Esophagus squamous epithelium (tissue), 5 donors: ENCODE measurements at places on chromosomes 7 and 10.

- no peak for DNase-seq
Observed at GRCh38 chr7:157684157-157684908, 347.5 kb downstream of the DNAJB6 start.

- DNase-seq = no peak
Observed at GRCh38 chr10:110504111-110504735, 6.5 kb downstream of the DUSP5 start.

- DNase-seq = no peak
Observed at GRCh38 chr10:110919971-110920881, 822 bp downstream of the SHOC2 start.

- no peak for DNase-seq
Observed at GRCh38 chr10:90592638-90593302, 265.1 kb downstream of the HTR7 start.

DNA sequence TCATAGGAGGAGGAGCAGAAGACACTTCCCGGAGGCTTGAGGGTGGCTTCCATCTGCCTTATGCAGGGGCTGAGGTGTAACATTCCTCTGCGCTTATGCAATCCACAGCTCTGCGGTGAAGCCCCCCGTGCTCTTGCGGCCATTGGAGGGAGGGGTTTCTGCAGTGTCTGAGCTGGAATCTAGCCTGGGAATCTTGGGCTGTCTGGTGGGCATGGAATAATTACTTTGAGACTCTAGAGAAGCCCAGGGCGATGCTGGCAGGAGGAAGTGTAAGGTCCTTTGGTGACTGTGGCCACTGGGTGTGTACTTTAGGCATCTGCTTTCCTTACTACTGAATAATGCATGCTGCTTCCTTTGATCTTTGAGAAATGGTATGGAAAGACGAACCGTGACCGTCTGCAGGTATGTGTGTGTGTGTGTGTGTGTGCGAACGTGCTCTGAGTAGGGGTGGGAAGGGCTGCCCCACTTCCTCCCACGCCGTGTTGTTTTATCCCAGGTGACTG lies 181.0 kb downstream of the PRPF18 start:
- no peak for DNase-seq

DNA sequence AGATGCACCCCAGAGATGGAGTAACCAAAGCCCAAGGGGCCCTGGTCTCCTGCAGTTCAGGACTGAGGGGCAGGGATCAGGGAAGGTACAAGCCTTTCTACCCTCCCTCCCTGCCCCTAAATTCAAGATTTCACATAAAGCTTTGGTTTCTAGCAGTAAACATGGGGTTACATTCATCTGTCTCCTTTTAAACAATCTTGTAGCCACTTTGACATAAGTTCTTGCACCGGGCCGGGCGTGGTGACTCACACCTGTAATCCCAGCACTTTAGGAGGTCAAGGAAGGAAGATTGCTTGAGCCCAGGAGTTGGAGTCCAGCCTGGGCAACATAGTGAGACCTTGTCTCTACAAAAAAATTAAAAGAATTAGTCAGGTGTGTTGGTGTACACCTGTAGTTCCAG lies 4.0 kb upstream of the ACTR3C start:
- no peak for DNase-seq

DNA sequence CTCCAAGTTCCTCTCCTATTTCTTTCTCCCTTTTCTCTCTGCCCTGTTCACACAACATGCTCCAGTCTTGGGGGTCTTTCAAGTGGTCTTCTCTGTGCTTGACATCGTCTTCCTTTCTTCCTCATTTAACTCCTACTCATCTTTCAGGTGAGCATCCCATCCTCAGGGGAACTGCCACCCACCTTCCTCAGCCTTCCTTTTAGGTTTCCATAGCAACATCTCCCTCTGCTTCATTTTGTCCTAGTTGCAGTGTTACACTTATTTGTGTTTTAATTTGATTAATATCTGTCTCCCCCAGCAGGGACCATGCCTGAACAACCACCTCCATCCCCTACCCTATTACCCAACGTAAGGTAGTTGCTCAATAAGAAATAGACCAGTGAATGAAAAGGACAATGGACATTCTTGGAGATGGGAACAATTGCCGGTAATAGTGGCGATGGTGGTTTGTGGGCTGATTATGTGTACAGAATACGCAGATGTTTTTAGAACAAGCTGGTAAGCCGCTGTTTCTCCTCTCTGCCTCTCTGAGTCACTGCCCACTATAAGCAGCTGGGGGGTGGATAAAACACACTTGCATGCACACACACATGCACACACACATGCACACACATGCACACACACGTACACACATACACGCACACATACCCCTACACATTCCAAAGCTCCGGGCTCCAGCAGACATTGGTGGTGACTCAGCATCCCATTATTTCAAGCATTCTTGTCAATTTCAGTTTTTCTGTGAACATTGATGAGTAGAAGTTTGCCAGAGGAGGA lies 251.6 kb downstream of the GATA3 start:
- DNase-seq = no peak

DNA sequence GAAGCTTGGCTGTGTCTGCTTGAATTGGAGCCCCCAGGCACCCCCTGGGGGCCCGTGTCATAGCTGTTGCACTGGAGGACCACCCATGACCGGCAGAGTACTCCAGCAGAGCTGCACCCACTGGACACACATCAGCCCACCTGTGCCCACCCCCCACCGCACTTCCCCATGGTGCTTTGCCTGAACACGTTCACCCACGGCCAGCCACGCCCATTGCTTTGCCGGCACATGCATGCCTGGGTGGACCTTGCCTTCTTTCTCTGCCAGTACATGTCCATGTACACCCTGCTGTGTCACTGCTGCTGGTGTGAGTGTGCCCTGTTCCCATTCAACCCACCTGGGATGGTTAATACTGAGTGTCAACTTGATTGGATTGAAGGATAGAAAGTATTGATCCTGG lies 88.7 kb downstream of the SAMD9 start:
- no peak for DNase-seq

DNA sequence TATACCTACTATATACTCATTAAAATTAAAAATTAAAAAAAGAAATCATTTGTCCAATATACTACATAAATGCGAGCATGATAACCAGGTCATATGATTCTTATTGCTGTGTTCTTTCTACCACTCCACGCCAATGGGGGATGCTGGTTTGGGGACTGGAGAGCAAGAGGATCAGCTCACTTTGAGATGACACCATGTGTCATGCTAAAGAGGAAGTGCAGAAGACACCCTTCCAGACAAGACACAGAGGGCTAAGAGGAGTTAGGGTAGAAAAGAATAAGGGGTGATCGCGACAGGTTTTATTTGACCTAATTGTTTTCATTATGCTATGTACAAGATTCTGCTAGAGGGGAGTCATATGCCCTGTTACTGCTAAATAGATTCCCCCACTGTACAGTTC lies 33.8 kb upstream of the MGAM2 start:
- DNase-seq = no peak

GRCh38 chr7:36600869-36601530 lies 123.3 kb downstream of the AOAH start:
- DNase-seq = no peak

GRCh38 chr7:135886345-135887132 lies 90.6 kb downstream of the MTPN start:
- DNase-seq = no peak

DNA sequence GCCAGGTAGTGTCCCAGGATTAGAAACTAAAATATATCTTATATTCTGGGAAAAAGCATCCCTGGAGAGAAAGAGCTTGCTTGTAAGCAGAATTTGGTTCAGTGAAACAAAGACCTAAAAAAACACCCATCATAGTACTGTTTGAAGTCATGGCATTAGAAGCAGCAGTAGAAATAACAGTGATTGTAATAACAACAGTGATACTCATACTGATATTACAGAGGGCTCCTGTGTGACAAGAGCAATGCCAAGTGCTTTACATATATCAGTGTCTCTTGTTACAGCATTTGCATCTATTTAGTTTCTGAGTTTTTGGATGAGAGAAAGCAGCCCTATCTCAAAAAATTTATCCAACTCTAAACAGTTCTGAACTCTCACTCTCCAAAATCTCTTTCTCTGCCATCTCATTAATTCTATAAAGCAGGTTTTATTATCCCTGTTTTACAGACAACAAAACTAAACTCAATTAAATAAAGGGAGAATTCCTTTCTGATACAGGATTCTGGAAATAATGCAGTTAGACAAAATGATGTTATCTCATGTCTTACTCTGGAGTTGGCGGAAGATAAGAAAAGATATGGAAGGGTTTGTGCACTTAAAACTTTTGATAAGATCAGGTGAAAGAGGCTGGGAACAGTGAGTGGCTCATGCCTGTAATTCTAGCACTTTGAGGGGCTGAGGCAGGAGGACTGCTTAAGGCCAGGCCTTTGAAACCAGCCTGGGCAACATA lies 146.5 kb upstream of the AOAH start:
- no peak for DNase-seq

- no peak for DNase-seq
Observed at GRCh38 chr10:91589658-91590035, 43.2 kb downstream of the PPP1R3C start.
